ENCODE measurements at places on chromosomes 13 and 19. TPM values are rescaled to one million over a fixed set of nuclear protein-coding genes. Genes with fewer than 3 reads are reported as not detected.

DNA sequence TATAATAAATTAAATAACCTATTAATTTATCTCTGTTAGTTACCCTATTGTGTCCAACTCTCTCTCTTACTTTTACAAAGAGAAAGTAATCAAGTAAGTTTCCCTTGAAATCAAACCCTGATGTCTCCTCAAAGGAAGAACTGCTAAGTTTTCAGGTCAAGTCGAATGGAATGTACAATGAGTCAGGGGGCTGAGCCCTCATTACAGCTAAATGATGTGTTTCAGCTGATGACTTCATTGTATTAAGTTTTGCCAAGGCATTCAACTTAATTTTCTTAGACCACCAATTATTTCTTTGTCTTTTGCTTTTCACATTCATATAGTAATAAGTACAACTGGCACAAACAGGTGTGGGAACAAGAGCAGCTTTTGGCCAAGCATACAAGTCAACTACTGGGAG, 54.7 kb upstream of the DCT start:
- DNase-seq, result no peak

- no peak for DNase-seq
These were observed 6.7 kb downstream of the POLR2E start for GRCh38 chr19:1088416-1089010.

Gene PSG6
- not detected for total RNA-seq

- DNase-seq, result no peak
These were observed 3.2 kb downstream of the OXGR1 start for GRCh38 chr13:96991072-96991471.
